NCI-H1048 (cell line): ENCODE measurements at places on chromosomes 6 and 20.

DNA sequence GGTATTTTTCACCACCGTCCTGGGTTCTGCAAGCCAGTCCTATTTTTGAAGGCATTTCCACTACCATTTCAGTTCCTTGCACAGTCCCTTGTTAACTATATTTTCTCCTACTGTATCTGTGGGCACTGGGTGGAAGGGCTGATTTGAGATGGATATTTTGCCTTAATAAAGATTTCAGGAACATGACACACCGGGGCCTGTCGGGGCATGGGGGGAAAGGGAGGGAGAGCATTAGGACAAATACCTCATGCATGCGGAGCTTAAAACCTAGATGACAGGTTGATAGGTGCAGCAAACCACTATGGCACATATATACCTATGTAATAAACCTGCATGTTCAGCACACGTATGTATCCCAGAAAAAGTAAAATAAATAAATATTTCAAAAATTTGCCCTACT, 22.4 kb downstream of the STK38 start:
- DNase-seq = no peak

GRCh38 chr20:26243731-26244130, 547.1 kb upstream of the ZNF337 start:
- DNase-seq = no peak

- no peak for DNase-seq
These were observed 28.4 kb upstream of the EPM2A start for GRCh38 chr6:145763742-145764141.

- no peak for DNase-seq
These were observed 57.6 kb upstream of the JAG1 start for GRCh38 chr20:10731190-10731965.

GRCh38 chr6:82711971-82712370, 348.4 kb downstream of the TPBG start:
- no peak for DNase-seq

GRCh38 chr6:157270308-157270707, 53.0 kb downstream of the TMEM242 start:
- DNase-seq = no peak

GRCh38 chr6:96575359-96575758, 12.4 kb downstream of the FHL5 start:
- DNase-seq = no peak

DNA sequence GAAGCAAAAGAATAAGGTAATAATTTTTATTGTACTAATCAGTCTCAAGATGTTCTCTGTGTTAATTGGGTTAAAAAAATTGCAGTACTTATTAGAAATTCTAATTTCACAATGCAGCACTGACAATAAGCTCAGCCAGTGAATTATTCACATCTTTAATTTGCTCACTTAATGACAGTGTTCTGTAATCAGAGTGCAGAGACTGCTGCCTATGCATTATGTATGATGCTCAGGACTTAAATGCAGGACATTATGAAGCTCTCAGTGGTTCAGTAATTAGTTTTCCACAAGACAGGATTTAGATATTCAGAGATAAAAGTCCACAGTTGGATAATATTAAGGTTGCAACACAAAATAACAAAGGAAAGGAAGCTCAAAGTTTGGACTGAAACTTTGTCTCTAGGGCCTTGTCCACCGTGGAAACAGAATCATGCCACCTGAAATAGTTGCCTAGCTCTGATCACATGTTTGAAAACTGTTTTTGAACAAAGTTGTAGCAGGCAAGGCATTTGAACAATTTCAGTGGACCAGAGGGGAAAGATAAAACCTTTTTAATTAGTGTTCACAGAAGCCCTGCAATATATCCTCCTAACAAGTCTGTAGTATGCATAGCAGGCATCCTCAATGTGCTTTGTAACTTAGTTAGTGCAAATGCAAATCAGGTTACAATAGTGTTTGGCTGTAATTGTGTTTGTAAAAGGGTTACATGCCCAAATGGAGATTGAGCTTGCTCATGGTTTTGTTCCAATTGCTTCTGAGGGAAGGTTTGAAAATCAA, 23.7 kb upstream of the MMS22L start:
- DNase-seq = no peak

DNA sequence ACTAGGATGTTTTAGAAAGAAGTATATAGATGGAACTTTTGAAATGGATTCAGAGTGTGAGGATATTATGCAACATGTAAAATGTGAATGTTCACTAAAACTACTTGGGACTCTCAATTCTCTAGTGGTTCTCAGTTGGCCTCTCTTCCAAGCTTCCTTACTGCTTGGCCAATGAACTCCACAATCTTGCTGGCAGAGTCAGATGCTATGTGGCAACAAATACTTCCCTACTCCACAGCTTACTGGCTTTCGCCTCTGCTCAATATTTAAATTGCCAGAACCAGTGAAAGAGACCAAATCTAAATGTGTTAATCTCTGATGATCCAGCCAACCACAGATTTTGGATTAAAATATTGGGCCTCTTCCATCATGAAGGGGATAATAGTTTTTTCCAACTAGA, 138.4 kb downstream of the HTR1B start:
- no peak for DNase-seq

GRCh38 chr6:52610745-52611355, 34.0 kb upstream of the TRAM2 start:
- DNase-seq = no peak

- no peak for DNase-seq
These were observed 66.4 kb upstream of the DSP start for GRCh38 chr6:7475081-7475480.

DNA sequence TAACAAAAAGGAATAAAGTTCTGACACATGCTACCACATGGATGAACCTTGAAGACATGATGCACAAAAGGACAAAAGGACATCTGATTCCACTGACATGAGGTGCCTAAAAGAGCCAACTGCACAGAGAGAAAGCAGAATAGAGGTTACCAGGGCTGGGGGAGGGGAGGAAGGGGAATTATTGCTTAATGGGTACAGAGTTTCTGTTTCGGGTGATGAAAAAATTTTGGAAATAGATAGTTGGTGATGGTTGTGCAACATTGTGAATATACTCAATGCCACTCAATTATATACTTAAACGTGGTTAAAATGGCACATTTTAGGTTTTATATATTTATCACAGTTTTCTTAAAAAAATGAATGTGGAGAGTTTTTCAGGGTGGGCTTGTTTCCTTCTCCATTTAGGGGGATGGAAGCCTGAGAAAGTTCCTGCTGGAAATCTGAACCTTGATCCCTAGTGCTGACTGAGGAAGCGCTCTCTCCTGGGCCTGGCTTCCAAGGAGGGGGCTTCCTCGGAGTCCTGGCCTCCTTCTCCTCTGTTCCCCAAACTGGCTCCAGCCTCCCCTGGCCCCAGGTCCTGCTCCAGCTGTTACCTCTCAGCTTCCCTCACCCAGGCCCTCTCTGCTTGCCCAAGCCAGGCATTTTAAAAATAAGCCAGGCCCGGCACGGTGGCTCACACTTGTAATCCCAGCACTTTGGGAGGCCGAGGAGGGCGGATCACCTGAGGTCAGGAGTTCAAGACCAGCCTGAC, 79.2 kb downstream of the NOL4L start:
- no peak for DNase-seq

- DNase-seq = no peak
These were observed 50.5 kb downstream of the BMP7 start for GRCh38 chr20:57215826-57216471.

GRCh38 chr6:24666097-24666640, 530 bp downstream of the TDP2 start:
- DNase-seq = no peak

DNA sequence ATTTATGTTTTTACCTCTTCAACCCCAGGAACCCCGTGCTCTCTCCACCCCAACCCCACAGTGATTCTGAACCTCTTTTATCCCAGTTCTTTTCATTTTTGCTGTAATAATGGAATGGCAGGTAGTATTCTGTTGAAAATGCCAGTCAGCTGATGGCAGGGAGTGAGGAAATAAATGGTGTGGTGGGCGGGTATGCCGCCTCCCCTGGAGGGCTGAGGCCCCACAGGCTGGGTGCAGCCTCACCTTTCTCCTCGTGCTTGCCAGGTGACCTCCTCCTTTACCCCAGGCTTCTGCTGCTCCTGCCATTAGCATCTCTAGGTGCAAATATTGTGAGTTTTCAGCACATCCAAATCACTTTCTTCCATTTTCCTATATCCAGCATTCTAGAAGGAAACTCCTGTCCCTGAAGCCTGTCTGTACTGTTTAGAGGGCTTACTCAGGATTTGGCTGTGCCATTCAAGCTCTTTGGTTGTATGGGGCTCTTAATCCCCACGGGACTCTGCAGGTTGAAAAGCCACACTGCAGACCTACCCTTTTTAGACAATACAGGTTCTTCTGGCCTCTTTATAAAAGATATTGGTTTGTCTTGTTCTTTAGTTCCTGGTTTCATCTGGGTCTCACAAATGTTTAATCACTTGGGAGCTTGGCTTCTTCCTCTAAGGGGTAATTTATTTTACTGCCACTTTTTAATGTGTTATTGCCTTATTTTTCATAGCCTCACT, 201.8 kb downstream of the JARID2 start:
- no peak for DNase-seq

DNA sequence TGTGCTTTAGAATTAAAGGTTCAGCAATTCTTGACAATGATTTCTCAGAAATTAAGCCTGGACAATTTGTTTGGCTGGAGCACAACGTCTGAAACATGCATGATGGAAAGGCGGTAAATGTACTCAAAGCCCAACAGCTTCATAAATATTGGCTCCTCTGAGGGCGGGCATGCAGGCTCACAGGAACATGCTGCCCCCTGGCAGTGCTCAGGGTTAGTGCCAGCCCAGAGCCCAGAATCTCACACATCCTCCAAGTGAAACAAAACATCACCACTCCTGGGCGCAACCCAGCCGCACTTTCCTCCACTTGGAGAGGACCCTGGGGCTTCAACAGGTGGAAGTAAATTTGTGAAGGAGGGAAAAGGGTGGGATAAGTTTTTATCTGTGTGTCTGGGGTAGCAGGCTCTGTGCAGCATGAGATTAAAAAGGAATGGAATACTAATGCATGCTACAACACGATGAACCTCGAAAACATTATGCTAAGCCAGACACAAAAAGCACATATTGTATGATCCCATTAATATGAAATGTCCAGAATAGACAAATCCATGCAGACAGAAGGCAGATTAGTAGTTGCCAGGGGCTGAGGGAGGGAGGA, 54.1 kb upstream of the PTPRT start:
- no peak for DNase-seq

- DNase-seq = no peak
These were observed 33.1 kb downstream of the MTHFD1L start for GRCh38 chr6:150898399-150899170.

DNA sequence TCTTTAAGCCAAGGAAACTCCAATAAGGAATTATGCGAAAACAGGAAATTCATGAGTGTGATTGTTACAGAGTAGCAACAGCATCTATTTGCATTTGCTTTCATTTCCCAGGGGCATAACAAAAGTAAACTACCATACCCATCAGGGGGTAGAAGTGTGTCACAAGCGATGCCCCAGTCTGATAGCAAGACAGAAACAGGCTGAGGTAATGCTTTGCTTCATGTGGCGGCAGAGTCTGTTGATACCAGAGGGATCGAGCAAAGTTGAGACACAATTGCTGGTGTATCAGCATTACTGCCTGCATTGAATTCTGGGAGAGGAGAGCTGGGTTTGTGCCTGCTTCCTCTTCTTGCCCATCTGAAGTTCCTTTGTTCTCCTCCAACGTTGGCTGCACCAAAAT, 51.2 kb upstream of the LYRM2 start:
- DNase-seq = no peak

DNA sequence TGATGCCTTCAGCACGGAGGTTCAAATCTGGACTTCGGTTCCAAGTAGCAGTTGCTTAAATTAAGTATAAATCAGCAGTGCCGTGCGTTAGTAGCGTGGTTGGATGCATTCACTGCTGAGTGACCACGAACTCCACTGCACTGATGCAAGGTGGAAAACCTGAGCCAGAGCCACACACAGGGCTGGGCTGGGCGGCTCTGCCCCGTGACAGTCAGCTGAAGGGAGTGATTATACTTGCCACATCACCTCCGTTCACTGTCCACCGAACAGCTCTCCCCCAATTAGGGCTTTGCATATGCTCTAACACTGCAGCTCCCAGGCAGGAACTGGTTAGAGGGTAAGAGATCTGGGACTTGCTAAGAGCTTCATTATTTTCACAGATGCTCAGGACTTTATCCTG, 22.2 kb downstream of the PPP1R3G start:
- DNase-seq = no peak

- DNase-seq = no peak
These were observed 23.3 kb downstream of the RNF144B start for GRCh38 chr6:18410412-18410811.

GRCh38 chr6:104705916-104706442, 153.7 kb downstream of the HACE1 start:
- DNase-seq = no peak

DNA sequence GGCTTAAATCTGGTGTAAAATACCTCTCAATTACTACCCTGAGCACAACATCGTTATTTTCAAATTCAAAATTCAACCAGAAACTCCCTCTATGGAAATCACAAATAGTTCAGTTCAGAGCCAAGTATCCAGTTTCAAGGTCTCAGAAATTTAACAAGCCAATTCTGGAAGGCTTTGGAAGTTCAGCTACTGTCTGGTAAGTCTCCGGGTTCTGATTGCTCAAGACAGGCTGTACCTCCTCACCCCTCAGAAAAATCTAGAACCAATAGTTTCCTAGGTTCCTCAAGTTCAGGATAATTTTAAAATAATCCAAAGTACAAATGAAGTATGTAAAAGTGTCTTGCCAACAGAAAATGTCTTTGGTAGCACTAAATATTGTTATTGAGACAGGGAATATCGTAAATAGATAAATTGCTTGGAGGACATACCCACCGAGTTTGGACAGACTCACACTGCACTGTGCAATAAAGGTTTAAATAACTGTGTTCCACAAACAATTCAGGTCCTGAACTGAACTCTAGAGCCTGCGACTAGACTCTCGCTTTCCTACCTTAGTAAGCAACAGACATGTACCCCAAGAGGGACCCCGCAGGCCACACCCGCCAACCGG, 729 bp downstream of the ATG5 start:
- DNase-seq = no peak

DNA sequence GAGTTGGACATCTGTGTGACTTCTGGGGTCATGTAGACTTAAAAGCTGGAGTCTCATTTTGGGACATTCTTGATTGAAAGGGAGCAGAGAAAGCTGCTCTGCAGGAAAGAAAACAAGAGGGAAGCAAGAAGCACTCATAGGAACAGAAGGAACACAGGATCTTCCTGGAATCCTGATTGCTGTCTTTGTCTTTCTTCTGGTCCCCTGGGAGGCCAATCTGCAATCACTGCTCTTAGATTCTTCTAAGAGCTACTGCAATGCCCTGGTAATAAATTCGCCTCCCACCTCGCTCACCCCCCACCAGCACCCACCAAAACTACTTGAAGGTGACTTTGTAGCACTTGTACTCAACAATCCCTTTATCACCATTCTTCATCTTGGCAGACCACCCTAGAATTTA, 51.8 kb downstream of the SLC35B3 start:
- no peak for DNase-seq
